ENCODE measurements at places on chromosomes 11 and 22. TPM values are rescaled to one million over a fixed set of nuclear protein-coding genes. Genes with fewer than 3 reads are reported as not detected.

The MRGPRX3 gene
- total RNA-seq = not detected

The CARD16 gene
- total RNA-seq = not detected

The C11orf52 gene
- total RNA-seq = not detected

The VSIG2 gene
- not detected for total RNA-seq

The MS4A12 gene
- total RNA-seq = not detected

The CCDC89 gene
- total RNA-seq = 0.41 TPM

The OR6A2 gene
- total RNA-seq = 0.41 TPM

The PRPF19 gene
- total RNA-seq = 37.5 TPM

The TP53AIP1 gene
- 0.41 TPM for total RNA-seq

The KRTAP5-10 gene
- total RNA-seq = not detected

The CNTN5 gene
- 17.9 TPM for total RNA-seq

The FXYD6 gene
- total RNA-seq = 69.3 TPM

The APOL3 gene
- 1.6 TPM for total RNA-seq

The C2CD2L gene
- total RNA-seq = 11.4 TPM

The FBLN1 gene
- total RNA-seq = 25.7 TPM

The FREY1 gene
- 1.2 TPM for total RNA-seq

The MAJIN gene
- not detected for total RNA-seq

The MYRF gene
- total RNA-seq = 0.82 TPM

The TRPC6 gene
- total RNA-seq = 5.7 TPM

The PLA2G3 gene
- total RNA-seq = under 0.01 TPM

Data from frontal cortex (tissue), 4 donors.